Sigmoid colon (tissue), 7 donors: ENCODE measurements at places on chromosomes 16 and 17. TPM values are rescaled to one million over a fixed set of nuclear protein-coding genes. Genes with fewer than 3 reads are reported as not detected.

GJC1 gene
- 73.1 TPM for total RNA-seq

KCTD2 gene
- total RNA-seq, result 25.5 TPM

GRCh38 chr16:22373662-22374310, 633 bp downstream of the CDR2 start:
- peak overlapping the region; percentile 95 for H3K27ac ChIP-seq
- peak overlapping the region; percentile 78 for H3K4me3 ChIP-seq
- peak; percentile 79 for DNase-seq
- no peaks in the 10 kb centered on the region for H3K27me3 ChIP-seq
- H3K36me3 ChIP-seq, result no peaks in the 10 kb centered on the region
- H3K4me1 ChIP-seq, result peaks cover 55% of the 10 kb centered on the region

- H3K27me3 ChIP-seq, result no peaks in the 10 kb centered on the region
- peaks cover 69% of the 10 kb centered on the region for H3K36me3 ChIP-seq
- DNase-seq, result peak; percentile 58
- H3K4me3 ChIP-seq, result no peak overlapping the region
- H3K4me1 ChIP-seq, result peaks cover 49% of the 10 kb centered on the region
Measured at GRCh38 chr17:63835167-63835720, 7.2 kb downstream of the SMARCD2 start.

DNA sequence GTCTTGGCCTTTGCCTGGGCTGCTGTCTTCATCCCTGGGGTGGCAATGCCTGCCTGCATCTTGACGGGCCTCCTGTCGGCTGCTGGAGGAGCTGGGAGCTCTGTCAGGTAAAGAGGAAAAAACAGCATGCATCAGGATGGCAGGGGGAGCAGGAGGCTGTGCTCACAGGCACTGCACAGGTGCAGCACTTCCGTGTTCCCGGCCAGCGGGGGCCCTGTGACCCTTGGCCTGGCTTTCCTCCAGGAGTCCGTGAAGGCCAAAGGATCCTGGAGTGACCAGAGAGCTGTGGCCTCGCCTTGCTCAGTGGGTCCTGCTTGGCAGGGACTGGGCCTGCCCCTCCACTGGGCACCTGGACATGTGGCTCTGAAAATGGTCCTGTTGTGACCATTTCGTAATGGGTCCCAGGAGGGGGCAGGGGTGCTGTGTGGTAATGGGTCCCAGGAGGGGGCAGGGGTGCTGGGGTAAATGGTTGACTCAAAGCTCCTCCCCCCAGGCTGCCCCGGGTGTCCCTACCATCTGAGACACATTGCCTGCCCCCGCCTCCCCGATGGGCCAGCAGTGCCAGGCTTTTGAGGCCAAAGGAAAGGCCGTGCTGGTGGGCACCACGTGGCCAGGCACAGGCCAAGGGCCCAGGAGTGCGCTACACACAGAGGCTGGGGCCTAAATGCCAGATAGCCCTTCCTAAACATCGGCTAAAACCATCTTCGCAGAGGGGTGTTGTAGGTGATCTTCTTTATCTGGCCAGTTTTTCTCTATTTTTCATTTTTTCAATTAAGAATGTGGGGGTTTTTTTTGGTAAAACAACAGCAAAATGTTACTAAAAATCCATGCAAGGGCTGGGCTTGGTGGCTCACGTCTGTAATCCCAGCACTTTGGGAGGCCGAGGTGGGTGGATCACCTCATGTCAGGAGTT, 4.0 kb upstream of the FASN start:
- H3K27ac ChIP-seq, result no peak overlapping the region
- H3K4me1 ChIP-seq, result peaks cover 55% of the 10 kb centered on the region
- H3K27me3 ChIP-seq, result no peaks in the 10 kb centered on the region
- no peaks in the 10 kb centered on the region for H3K36me3 ChIP-seq

- no peaks in the 10 kb centered on the region for H3K27me3 ChIP-seq
- peaks cover 77% of the 10 kb centered on the region for H3K4me1 ChIP-seq
- H3K27ac ChIP-seq, result peak overlapping the region; percentile 95
- H3K4me3 ChIP-seq, result peak overlapping the region; percentile 67
Measured at GRCh38 chr17:48575066-48575582, 3.0 kb downstream of the HOXB4 start.

GRCh38 chr16:80527297-80527696, 13.5 kb upstream of the DYNLRB2 start:
- no peaks in the 10 kb centered on the region for H3K36me3 ChIP-seq
- no peaks in the 10 kb centered on the region for H3K27me3 ChIP-seq
- H3K4me1 ChIP-seq, result peaks cover 5% of the 10 kb centered on the region
- DNase-seq, result no peak
- no peak overlapping the region for H3K4me3 ChIP-seq
- H3K27ac ChIP-seq, result no peak overlapping the region

DNA sequence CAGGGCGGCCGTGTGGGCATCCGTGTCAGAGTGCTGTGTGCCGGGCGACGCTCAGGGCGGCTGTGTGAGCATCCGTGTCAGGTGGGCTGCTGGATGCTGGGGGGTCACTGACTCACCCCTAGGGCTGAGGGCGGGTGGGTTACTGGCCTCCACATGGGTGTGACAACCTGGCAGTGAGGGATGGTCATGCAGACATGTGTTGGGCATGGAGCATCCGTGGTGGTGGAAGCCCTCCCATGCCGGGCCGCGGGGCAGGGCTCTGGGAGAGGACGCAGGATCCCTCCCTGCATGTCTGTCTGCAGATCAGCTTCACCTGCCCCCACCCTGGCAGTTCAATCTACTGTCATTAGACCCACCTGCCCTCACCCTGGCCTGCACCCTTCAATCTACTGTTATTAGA, 56.3 kb downstream of the METRNL start:
- no peaks in the 10 kb centered on the region for H3K36me3 ChIP-seq
- peak; percentile 45 for DNase-seq
- H3K27me3 ChIP-seq, result no peaks in the 10 kb centered on the region
- no peaks in the 10 kb centered on the region for H3K4me1 ChIP-seq

GRCh38 chr16:48277158-48277557, 29.8 kb upstream of the ABCC11 start:
- no peak for DNase-seq
- no peak overlapping the region for H3K4me3 ChIP-seq
- H3K36me3 ChIP-seq, result peaks cover 26% of the 10 kb centered on the region
- peak overlapping the region; percentile 65 for H3K27ac ChIP-seq
- H3K4me1 ChIP-seq, result peaks cover 39% of the 10 kb centered on the region
- H3K27me3 ChIP-seq, result no peaks in the 10 kb centered on the region

DNA sequence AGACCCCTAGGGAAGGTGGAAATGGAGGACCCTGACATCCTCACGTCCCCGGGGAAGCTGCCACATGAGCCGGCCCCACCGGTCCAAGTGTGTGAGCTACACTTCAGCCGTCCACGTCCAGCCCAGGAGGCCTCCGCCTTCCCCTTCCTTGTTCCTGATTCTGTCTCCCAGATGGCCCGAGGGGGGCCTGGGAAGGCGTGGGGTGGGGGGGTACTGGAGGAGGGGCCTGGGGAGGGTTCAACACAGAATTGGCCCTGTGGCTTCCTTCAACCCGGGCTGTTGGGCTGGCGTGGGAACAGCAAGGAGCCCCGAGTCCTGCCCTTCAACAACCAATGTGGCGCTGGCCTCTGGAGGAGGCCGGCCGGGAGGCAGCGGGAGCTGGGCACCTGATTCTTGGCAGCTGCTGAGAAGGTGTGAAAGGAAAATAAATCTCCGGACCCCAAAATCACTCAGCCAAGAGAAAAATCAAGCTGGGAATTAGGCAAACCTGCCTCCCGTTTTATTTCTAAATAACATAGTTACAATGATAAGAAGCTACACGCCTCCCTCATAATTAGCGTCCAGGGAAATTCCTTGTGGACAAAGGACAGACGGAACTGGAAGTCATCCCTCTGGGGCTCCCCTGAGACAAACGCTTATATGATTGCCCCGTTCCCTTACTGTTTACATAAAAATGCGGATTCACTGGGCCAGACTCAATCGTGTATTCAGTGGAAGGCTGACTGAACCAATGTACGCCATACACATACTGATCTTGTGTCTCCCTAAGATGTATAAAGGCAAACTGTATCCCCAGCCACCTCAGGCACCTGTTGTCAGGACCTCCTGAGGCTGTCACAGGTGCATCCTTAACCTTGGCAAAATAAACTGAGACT, 1.8 kb upstream of the APRT start:
- H3K4me1 ChIP-seq, result peaks cover 34% of the 10 kb centered on the region
- peak overlapping the region; percentile 96 for H3K27ac ChIP-seq
- no peak for DNase-seq

GRCh38 chr17:66689221-66689620, 145.7 kb upstream of the CACNG5 start:
- H3K36me3 ChIP-seq, result peaks cover 23% of the 10 kb centered on the region
- peaks cover 5% of the 10 kb centered on the region for H3K4me1 ChIP-seq
- no peaks in the 10 kb centered on the region for H3K27me3 ChIP-seq
- no peak for DNase-seq

DNA sequence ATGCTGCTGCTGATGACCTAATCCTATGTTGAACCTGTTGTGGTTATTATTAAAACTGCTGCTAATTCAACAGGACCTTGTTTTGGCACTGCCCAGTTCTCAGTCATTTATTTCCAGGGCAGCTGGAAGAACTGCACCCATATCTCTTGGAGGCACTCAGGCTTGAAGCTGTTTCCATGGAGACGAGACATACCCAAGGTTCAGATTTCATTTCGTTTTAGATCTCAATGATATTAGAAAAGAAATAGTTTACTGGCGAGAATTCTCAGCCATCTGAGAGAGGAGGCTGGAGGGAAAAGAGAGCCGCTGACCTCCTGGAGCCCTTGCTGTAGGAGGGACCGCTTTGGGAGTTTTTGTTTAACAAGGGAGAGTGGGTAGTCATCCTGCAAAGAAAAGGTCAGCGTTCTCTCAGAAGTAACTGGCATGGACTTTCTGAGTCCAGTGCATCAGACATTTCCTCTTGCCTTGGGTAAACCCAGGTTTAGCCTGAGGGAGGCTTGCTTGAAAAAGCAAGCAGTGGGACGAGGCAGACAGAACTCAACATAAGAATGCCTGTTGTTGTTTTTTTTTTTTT, 75.4 kb downstream of the YPEL2 start:
- no peaks in the 10 kb centered on the region for H3K36me3 ChIP-seq
- DNase-seq, result no peak
- no peak overlapping the region for H3K4me3 ChIP-seq
- no peaks in the 10 kb centered on the region for H3K27me3 ChIP-seq

GRCh38 chr16:63717806-63718205, 1404.1 kb downstream of the CDH11 start:
- no peaks in the 10 kb centered on the region for H3K4me1 ChIP-seq
- DNase-seq, result no peak
- no peaks in the 10 kb centered on the region for H3K27me3 ChIP-seq
- H3K27ac ChIP-seq, result no peak overlapping the region
- no peaks in the 10 kb centered on the region for H3K36me3 ChIP-seq
